Eye (tissue), 1 donor: ENCODE measurements at places on chromosomes 12 and 14.
A peak's percentile ranks its signal among the peaks of the same experiment; 100 is the strongest.

- no peak for DNase-seq
These were observed 31.6 kb upstream of the FRS2 start for GRCh38 chr12:69438539-69438938.

- DNase-seq, result no peak
These were observed 40.1 kb upstream of the GAS2L3 start for GRCh38 chr12:100533376-100533775.

- no peak for DNase-seq
These were observed 38.4 kb downstream of the AKAP3 start for GRCh38 chr12:4610481-4610880.

GRCh38 chr12:90203556-90203955 is 494.9 kb upstream of the ATP2B1 start:
- DNase-seq, result no peak

DNA sequence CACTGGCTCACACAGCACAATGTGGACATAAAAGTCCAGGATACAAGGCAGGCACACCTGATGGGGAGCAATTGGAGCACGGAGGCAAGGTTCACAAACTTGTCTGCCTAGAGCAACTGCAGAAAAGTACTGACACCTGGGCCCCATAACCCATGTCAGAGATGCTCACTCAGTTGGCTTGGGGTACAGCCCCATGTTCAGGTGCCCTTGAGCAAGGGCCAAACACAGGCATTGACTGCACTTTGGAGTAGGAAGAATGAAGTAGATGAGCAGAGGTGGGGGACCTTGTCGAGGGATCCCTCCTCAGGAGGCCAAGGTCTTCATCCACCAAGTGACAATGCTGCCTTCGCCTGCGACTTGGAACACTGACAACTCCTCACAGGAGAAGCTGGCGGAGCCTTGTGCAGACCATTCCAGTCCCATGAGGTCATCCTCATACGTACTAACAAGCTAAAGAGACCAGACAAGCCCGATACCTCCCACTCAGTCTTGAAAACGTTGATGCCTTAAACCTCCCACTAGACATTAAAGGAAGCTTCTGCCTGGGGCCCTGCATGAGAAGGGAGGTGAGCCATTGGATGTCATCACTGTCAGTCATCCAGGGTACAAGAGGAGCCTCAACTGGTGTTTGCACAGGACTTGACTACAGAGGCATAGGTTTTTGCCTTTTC is 42.5 kb upstream of the C14orf180 start:
- DNase-seq, result peak; percentile 40

DNA sequence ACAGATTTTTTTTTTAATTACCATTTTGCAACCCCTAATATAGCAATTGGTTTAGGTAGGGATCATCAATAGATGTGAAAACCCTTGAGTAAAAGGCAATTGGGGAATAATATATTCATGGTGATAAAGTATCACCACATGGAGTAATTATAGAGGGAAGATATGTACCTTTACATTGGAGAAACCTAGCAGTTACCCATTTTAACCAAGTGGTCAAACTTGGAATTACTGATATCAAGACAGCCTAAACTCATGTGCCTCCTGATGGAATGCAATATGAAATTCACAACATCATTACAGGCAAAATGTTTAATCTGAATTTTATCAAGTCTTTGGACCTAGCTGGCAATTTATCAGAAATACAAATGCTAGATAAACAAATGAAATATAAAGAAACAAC is 6.7 kb upstream of the SLC10A1 start:
- no peak for DNase-seq

GRCh38 chr12:109738209-109738608 is 24.6 kb downstream of the FAM222A start:
- DNase-seq, result no peak

DNA sequence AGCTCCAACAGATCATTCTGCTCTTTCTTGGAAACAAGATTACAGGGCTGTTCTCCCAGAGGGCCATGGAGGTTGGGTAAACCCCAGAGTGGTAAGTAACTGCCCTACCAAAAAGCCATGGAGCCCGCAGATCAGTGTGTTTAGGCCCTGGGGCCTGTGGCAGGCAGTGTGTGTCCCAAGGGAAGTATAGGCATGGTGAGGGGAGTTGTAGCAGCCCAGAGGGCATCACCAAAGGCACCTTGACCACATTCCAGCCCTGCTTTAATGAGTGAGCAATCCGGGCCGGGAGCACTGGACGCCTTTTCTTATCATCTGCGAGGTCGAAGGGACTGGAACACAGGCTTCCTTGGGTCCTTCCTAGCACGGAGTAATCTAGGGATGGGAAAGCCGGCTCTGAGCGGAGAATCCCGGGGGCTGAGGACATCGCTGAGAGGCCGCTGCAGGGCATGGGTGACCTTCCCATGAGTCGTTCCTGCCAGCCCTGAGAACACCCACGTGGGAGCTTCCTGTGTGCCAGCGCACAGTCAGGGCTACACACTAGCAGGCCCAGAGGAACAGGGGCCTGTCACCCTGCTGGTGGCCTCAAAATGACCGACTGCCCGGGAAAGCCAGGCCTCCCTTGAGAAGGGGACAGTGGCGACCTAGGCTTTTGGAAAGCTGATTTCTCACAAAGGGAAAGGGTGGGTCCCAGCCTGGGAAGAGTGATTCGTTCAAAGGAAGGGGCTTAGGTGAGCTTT is 91.3 kb downstream of the NINJ2 start:
- no peak for DNase-seq
